ENCODE measurements at places on chromosomes 3 and 15. TPM values are rescaled to one million over a fixed set of nuclear protein-coding genes. Genes with fewer than 3 reads are reported as not detected.

Gene CDCP1
- total RNA-seq, result 13.5 TPM

Gene ZFYVE19
- 14.5 TPM for total RNA-seq

GRCh38 chr15:85044251-85044853, 62.7 kb downstream of the PDE8A start:
- no peaks in the 10 kb centered on the region for H3K36me3 ChIP-seq
- peaks cover 8% of the 10 kb centered on the region for H3K4me1 ChIP-seq
- no peak overlapping the region for H3K4me3 ChIP-seq
- DNase-seq, result peak; percentile 83

DNA sequence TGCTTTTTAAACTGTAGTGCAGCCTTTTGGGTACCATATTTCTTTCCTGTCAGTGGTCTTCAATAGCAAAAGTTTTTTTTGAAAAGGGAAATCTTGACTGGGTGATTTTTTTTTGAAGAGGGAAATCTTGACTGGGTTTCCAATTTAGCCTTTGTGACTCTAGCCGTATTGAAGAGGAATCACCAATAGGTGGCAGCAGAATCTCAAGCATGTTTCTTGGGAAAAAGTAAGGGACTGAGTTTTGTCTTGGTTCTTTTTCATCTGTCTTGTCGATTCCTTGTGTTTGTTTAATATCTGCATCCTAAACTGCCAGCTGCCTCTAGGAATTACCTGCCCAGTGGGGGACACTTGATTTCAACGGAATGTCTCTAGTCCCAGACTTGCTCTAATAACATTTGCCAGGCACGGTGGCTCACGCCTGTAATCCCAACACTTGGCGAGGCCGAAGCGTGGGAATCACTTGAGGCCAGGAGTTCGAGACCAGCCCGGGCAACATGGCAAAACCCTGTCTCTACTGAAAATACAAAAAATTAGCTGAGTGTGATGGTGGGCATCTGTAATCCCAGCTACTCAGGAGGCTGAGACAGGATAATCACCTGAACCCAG, 89.2 kb downstream of the RBPMS2 start:
- no peak overlapping the region for H3K27ac ChIP-seq
- H3K4me3 ChIP-seq, result no peak overlapping the region
- DNase-seq, result peak; percentile 75
- H3K4me1 ChIP-seq, result peaks cover 16% of the 10 kb centered on the region

Gene NANOGP8
- 12.3 TPM for total RNA-seq

Gene CFAP100
- 0.44 TPM for total RNA-seq

Gene AGTR1
- total RNA-seq, result not detected

DNA sequence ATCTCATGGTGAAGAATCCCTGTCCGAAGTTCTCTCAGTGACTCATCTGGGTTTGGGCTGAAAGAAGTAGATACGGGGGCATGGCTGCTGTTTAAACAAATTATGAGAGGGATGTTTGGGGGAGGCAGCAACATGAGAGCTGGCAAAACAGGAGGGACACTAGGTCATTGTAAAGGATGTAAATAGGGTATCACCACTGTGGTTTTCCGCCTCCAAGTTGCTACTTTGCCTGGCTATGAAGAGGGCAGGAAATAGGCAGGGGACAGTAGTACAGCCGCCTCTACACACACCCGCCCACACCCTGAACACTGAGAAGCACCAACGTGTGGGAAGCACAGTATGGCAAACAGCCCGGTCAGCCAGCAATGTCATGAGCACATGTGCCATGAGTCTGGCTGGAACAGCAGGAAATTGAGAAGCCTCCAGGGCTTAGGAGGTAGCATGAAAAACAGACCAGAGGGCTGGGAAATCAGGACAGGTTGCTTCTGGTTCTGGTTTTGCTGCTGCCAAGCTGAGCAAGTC, 17.1 kb downstream of the HEXA start:
- no peaks in the 10 kb centered on the region for H3K27me3 ChIP-seq
- peaks cover 26% of the 10 kb centered on the region for H3K36me3 ChIP-seq
- no peak for DNase-seq
- H3K4me1 ChIP-seq, result no peaks in the 10 kb centered on the region
- no peak overlapping the region for H3K4me3 ChIP-seq

DNA sequence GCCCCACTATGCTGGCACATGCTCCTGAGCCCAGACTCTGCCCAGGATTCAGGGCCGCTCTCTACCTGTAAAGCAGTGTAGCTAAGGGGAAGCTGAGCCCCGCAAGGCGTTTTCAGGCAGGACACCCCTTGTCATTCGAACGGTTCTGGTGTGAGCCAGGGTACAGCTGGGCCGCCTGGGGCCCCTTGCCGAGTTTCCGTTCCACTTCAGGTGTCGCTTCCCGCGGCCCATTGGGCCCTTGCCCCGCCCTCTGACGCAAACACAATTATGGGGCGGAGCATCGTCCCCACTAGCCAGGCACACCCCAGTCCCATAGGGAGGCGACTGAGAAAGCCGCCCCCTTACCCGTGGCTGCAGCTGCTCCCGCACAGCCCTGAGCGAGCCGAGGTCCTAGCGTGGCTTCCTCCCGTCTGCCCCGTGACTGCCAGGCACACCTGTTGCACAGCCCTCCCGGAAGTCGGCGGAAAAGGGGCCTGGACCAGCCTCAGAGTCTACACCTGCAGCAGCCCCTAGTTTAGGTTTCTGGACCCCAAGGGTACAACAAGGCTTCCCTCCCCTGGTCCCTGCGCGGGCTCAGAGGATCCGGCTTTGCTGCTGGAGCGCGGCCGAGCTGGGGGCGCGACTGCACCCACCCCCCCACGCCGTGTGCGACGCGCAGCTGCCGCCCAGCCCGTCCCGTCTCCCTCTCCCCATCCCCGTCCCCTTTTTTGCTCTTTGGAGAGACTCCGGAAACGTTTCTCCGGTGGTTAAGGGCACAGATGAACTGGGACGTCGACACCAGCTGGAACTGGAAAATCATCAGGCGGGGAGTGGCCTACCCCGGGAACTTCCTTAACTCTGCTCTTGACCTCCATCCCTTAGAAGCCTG, at the start of gene PLSCR2:
Gene PLSCR2 (minus strand): TSS at position 412 of the 868 bp plus-strand sequence. CDS start 9,657 bp downstream, outside the sequence.
- no peaks in the 10 kb centered on the region for H3K36me3 ChIP-seq
- H3K27me3 ChIP-seq, result no peaks in the 10 kb centered on the region
- no peak within 1 kb of the TSS for H3K4me3 ChIP-seq
- no peak within 1 kb of the TSS for H3K27ac ChIP-seq
- peak; percentile 82 for DNase-seq

DNA sequence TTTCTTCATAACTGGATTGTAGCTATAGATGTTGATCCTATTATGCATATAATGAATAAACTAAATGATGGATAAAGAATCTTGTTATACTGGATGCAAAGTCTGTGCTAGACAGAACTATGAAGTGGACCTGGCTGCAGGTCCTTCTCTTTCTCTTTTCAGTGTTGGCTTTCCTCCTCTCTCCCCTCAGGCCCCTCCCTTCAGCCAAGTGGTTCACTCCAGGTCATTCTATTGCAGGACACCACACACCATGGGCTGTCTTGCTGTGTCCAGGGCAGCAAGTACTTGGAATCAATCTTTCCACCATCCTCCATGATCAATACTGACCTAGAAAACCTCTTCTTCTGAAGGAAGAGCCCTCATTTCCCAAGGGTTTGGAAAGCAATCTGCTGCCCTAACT, 20.3 kb downstream of the EIF4E3 start:
- no peaks in the 10 kb centered on the region for H3K36me3 ChIP-seq
- H3K27me3 ChIP-seq, result no peaks in the 10 kb centered on the region
- no peaks in the 10 kb centered on the region for H3K4me1 ChIP-seq
- no peak for DNase-seq

Gene TMEM212
- total RNA-seq, result not detected

Gene TMEM207
- not detected for total RNA-seq

- H3K36me3 ChIP-seq, result no peaks in the 10 kb centered on the region
- no peak overlapping the region for H3K27ac ChIP-seq
- H3K4me1 ChIP-seq, result peaks cover 12% of the 10 kb centered on the region
- no peak overlapping the region for H3K4me3 ChIP-seq
- H3K27me3 ChIP-seq, result no peaks in the 10 kb centered on the region
Measured at GRCh38 chr3:52001443-52001974, 5.8 kb upstream of the RPL29 start.

GRCh38 chr3:89300981-89301380, 193.6 kb downstream of the EPHA3 start:
- no peaks in the 10 kb centered on the region for H3K27me3 ChIP-seq
- no peak overlapping the region for H3K4me3 ChIP-seq
- no peaks in the 10 kb centered on the region for H3K4me1 ChIP-seq
- no peak overlapping the region for H3K27ac ChIP-seq
- no peaks in the 10 kb centered on the region for H3K36me3 ChIP-seq

DNA sequence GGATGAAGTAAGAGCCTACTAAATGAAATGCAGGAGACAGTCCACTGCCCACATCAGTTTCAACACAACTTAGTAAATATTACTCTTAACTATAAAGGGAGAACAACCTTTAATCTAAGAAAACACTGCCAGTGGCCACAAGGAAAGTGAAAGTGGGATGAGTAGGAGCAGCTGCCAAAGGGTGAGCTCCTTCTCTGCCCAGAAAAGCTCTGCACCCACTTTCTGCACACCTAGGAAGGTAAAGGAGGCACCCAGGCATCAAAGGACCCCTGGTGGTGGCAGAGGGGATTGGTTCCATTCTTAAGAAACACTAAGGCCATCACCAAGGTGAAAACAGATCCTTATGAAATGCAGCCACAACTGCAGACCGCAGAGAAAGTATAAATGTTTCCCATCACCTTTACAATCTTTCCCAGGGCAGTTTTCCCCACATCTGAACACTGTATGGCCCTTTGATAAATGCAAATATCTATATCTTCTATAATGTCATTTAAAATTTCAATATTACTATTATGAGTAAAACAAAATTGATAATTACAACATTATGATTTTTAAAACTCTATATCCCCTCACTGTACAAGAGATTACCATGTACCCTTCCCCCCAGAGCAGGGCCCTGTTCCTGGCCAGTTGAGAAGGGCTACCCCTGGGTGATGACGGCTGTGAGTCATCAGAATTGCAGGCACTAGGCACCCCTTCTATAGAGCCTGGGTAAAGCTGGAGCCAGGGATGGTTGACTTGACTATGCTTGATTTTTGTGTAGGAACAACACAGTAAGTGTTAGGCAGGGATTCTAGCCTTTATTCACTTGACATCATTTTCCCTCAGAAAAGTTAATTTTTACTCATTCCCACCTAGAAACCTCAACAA, 92.0 kb downstream of the SNRK start:
- H3K4me3 ChIP-seq, result no peak overlapping the region
- peak; percentile 85 for DNase-seq
- H3K27me3 ChIP-seq, result no peaks in the 10 kb centered on the region
- H3K4me1 ChIP-seq, result peaks cover 30% of the 10 kb centered on the region
- no peaks in the 10 kb centered on the region for H3K36me3 ChIP-seq
- H3K27ac ChIP-seq, result no peak overlapping the region

DNA sequence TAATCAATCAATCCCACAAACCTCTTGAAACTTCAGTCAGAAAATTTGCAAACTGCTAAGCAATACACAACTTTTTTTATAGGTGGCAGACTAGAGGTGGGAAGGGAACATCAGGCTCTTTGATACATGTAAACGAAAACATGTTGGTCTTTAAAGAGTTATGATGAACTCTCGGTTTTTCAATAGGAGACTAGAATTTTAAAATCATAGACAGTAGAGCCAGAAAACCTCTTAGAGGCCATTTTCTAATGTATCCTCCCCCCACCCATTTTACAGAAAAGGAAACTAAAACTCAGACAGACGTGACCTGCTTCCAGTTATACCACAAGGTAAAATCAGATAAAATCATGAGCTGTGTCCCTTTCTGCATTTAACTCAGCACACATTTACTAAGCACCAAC, 179.1 kb upstream of the LPP start:
- no peaks in the 10 kb centered on the region for H3K36me3 ChIP-seq
- H3K27ac ChIP-seq, result no peak overlapping the region
- H3K4me1 ChIP-seq, result no peaks in the 10 kb centered on the region
- H3K27me3 ChIP-seq, result no peaks in the 10 kb centered on the region

- no peaks in the 10 kb centered on the region for H3K27me3 ChIP-seq
- DNase-seq, result no peak
- no peak overlapping the region for H3K4me3 ChIP-seq
Measured at GRCh38 chr15:53807501-53807900, 48.0 kb upstream of the WDR72 start.

Gene HEMK1
- 29.6 TPM for total RNA-seq

Gene NEIL1
- total RNA-seq, result 17.8 TPM

Gene MKRN3
- not detected for total RNA-seq

- no peaks in the 10 kb centered on the region for H3K36me3 ChIP-seq
- no peaks in the 10 kb centered on the region for H3K27me3 ChIP-seq
- no peak overlapping the region for H3K27ac ChIP-seq
- peaks cover 8% of the 10 kb centered on the region for H3K4me1 ChIP-seq
Measured at GRCh38 chr3:117114517-117115265, 405.1 kb downstream of the TUSC7 start.

- H3K4me3 ChIP-seq, result no peak overlapping the region
- H3K36me3 ChIP-seq, result peaks cover 78% of the 10 kb centered on the region
- H3K27me3 ChIP-seq, result no peaks in the 10 kb centered on the region
- H3K4me1 ChIP-seq, result no peaks in the 10 kb centered on the region
Measured at GRCh38 chr15:60464836-60465630, 13.9 kb downstream of the ICE2 start.

Gene CTXN2
- total RNA-seq, result 0.13 TPM

- no peak overlapping the region for H3K4me3 ChIP-seq
- DNase-seq, result no peak
- no peaks in the 10 kb centered on the region for H3K36me3 ChIP-seq
- no peak overlapping the region for H3K27ac ChIP-seq
- no peaks in the 10 kb centered on the region for H3K27me3 ChIP-seq
- H3K4me1 ChIP-seq, result peaks cover 25% of the 10 kb centered on the region
Measured at GRCh38 chr3:197465996-197466549, 89.7 kb downstream of the BDH1 start.

DNA sequence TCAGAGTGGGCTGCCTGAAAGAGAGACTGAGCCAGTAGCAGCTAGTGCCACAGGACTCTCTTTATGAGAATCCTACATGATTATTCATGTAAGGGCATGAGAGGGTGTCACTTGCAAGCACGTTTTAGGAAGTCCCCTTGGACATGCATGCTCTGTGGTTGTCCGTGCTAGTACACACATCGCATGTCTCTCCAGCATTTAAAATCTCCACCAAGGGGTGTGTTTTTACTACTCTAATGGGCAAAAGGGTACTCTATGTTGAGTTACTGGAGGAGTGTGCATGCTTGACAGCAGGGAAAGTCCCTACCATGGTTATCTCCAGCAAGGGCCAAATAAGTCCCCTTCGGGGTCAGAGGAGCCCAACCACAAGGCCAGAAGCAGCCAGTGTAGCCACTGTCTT, 70.7 kb downstream of the DCLK3 start:
- no peak overlapping the region for H3K4me3 ChIP-seq
- no peaks in the 10 kb centered on the region for H3K36me3 ChIP-seq
- no peak overlapping the region for H3K27ac ChIP-seq
- no peaks in the 10 kb centered on the region for H3K27me3 ChIP-seq
- no peak for DNase-seq

DNA sequence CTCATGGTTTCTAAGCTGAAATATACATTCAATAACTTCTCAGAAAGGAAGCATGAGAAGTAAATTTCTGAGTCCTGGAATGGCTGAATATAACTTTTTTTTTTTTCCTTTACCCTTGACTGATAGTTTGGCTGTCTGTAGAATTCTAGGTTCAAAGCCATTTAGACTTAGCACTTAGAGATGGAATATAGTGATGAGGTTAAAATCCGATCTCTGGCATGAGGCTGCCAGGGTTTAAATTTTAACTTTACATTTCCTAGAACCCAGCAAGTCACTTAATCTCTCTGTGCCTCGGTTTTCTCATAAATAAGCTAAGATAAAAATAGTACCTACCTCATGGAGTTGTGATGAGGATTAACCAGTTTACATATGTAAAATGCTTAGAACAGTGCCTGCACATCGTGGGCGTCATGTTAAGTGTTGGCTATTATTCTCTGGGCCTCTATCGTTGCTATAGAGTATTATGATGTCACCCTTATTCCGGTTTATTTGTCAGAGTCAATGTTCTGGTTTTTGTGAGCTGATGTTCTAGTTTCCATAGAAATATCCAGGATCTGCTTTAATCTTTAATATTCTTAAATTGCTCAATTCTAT, 199.8 kb upstream of the TLE3 start:
- no peak overlapping the region for H3K4me3 ChIP-seq
- H3K4me1 ChIP-seq, result no peaks in the 10 kb centered on the region
- H3K27ac ChIP-seq, result no peak overlapping the region
- H3K36me3 ChIP-seq, result no peaks in the 10 kb centered on the region
- peaks cover 4% of the 10 kb centered on the region for H3K27me3 ChIP-seq
- no peak for DNase-seq

Data from endodermal cell (in vitro differentiated cells).